Vagina (tissue), 2 donors: ENCODE measurements at places on chromosomes 3 and 15. TPM values are rescaled to one million over a fixed set of nuclear protein-coding genes. Genes with fewer than 3 reads are reported as not detected.

The CCDC9B gene
- 16.0 TPM for total RNA-seq

DNA sequence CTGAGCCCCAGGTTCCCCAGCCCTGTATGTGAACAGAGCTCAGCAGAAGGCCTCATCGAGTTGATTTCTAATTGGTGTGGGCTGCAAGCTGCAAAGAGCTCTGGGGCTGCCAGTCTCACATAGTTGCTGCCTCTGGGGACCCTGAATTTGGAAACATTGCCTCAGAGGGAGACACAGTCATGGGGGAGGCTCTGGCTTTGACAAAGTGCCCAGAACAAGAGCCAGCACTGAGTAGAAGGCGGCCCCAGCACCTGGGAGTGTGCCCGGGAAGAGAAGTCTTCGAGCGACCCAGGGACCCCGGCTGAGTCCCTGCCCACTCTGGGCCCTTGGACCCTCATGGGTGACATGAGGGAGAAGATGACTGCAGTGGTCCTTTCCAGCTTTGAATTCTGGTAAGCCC is 7.3 kb downstream of the NTRK3 start:
- no peak for DNase-seq

The CHRNA5 gene
- total RNA-seq, result 8.8 TPM

The PRKCI gene
- total RNA-seq, result 33.9 TPM
